Right atrium auricular region (tissue), 2 donors: ENCODE measurements at places on chromosomes 1 and 21.

GRCh38 chr1:228032041-228032440 is 25.2 kb downstream of the WNT3A start:
- no peak for DNase-seq

- no peak for DNase-seq
Measured at GRCh38 chr1:25703041-25703440, 86.5 kb downstream of the MAN1C1 start.

DNA sequence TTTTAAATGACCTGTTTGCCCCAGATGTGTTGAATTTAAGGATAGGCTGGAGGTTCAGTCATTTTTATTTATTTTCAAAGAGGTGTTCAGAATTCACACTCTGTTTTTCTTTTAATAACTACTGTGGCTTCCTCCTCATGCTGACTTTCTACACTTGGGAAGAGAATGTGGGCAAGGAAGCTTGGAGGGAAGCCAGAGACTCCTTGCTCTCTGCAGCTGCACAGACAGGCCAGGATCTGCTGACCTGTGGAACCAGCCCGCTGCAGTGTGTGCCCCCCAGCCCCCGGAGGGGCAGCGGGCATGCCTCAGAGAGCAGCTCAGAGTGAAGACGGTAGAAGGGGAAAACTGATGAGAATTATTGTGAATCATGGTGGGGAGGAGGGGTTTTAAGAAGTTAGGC is 16.9 kb downstream of the MGST3 start:
- DNase-seq = no peak

DNA sequence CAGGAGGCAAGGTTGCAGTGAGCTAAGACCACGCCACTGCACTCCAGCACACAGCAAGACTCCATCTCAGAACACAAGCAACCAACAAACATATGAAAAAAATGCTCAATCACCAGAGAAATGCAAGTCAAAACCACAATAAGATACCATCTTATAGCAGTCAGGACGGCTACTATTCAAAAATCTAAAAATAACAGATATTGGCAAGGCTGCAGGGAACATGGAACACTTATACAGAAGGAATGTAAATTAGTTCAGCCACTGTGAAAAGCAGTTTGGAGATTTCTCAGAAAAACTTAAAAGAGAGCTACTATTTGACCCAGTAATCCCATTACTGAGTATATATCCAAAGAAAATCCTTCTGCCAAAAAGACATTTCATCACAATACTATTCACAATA is 27.6 kb upstream of the POGK start:
- DNase-seq = no peak

DNA sequence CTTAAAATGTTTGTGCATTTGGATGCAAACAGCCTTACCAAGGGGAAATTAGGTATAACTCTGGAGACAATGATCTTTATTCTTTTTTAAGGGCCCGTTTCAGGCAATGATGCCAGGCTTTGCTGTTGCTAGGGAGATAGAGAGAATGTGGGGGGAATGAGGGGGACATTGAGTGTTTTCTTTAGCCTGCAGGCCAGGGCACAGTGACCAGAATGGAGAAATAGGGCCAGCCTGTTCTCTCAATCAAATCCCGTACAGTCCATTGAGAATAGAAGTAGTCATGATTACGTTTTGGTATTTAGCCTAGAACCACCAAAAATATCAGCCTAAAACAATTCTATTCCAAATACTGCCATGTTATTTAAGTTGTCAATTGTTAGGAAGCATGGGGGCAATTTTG is 49.0 kb downstream of the RGS7 start:
- no peak for DNase-seq

- no peak for DNase-seq
Measured at GRCh38 chr1:54274448-54274847, 74.5 kb downstream of the MRPL37 start.

GRCh38 chr21:42341776-42342542 is 8.8 kb downstream of the TFF2 start:
- DNase-seq = no peak

DNA sequence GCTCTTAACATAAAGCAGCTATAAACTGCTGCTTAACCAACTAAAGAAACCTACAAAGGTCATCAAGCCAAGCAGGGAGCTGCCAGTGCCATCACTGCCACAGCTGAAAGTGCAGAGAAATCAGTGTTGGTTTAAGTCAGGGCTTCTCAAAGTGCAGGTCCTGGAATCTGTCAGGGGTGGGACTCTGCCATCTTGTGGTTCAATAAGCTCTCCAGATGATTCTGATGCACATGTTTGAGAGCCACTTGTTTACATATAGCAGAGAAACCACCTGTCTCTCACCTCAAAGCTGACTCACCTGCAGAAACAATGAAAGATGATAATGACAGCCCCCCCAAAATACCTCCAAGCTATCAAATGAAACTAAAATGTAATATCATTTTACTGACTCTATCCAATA is 49.3 kb downstream of the SH3GLB1 start:
- DNase-seq = no peak

GRCh38 chr1:22804969-22805671 is 94.5 kb downstream of the EPHB2 start:
- no peak for DNase-seq

DNA sequence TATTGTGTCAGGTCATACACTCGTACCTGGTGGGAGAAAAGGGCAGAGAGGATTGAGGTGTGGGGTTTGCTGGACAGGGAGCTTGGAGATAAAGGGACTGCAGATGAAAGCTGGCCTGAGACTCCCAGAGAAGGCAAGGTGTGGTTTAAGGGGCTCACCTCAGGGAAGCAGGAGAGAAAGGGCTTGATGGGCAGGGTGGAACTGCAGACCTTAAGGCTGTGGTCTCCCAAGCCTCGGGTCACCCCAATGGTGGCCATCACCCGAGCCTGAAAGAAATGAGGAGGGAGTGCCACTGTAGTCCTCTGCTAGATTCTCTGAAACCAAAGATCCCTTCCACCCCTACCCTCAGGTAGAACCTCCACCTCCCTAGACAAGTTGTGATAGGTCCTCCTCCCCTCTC is 3.7 kb upstream of the RHOC start:
- no peak for DNase-seq

DNA sequence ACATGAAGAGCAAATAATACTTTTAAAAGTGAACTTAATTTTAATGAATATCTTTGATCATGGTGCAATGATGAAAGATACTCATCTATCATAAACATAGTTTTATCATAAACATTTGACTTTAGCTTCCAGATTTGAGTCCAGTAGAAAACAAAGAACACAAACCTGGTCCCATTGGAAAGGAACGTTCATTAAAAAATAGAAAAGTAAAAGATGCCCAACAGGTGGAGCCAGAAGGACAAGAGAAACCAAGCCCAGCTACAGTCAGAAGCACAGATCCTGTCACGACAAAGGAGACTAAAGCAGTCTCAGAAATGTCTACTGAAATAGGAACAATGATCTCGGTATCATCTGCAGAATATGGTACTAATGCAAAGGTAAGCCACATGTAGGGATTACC is 55.6 kb upstream of the MYOCOS start:
- no peak for DNase-seq

GRCh38 chr1:230861970-230862595 is 6.2 kb downstream of the C1orf198 start:
- DNase-seq = no peak

DNA sequence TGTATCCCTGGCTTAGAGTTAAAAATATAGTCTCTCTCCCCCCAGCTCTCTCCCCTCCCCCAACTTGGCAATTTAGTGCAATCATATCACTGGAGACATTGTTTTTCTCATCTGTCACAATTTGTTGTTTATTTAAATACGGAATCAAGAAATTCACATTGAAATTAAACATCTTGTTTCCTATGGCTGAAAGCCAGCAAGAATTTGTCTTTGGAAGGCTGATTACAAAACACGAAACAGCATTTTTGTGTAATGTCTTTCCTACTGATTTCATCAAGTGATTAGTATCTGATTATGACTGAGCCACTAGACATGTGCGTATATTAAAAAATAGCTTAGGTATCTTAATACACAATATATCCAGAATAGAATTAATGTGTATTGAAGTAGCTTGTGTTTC is 119.7 kb downstream of the LYPLAL1 start:
- DNase-seq = no peak

DNA sequence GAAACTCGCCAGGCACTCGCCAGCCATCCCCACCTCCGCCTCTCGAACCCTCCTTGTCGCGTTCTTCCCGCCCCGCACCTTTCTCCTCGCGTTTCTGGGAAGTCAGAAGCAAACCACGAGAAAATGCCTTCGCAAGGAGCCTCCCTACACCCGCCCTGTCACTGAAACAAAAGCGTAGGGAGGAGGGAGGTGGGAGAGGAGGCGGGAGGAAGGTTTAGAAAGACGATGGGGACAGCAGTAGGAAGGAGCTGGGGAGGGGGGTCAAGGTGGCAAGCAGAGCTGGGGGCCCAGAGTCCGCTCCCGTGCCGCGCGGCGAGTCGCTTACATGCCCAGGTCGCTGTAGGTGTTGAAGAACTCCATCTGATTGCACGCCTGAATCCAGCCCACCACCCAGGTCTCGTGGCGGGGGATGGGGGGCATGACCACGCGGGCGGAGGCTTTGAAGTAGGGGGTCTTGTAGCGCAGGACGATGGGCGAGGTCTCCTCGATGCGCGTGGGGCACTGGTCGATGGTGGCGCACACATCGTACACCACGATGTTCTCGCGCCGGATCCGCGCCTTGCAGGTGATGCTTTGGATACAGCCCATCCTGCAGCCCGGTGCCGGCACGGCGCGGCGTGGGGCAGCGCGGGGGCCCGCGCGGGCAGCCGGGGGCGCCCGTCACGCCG is 1.0 kb downstream of the FAM78B start:
- DNase-seq = no peak

DNA sequence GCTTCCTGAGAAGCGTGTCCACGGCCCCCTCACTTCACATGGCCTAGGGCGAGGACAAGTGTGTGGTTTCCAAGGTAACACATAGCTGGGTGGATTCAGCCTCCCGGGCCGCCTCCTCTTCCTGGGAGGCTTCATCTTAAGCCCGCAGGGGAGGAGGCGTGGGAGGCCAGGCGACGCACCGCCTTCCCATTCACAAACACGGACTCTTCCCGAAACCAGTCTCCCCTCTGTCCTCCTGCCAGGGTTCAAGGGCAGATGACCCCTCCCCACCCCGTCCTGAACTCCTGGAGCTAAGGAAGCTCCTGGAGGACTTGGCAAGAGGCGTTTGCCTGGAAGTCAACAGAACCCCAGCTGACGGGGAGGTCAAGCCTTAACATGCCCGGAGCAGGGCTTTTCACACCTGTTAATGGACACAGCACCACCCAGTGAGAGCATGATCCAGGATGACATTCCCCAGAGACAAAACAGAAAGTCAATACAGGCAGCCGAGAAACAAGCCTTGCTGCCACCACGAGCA is 56.7 kb downstream of the KCNN3 start:
- no peak for DNase-seq

- DNase-seq = no peak
Measured at GRCh38 chr1:115624859-115625258, 16.9 kb upstream of the VANGL1 start.

GRCh38 chr1:76337542-76338219 is 263.1 kb downstream of the ST6GALNAC3 start:
- no peak for DNase-seq
